ENCODE measurements at places on chromosomes 1 and 21.

DNA sequence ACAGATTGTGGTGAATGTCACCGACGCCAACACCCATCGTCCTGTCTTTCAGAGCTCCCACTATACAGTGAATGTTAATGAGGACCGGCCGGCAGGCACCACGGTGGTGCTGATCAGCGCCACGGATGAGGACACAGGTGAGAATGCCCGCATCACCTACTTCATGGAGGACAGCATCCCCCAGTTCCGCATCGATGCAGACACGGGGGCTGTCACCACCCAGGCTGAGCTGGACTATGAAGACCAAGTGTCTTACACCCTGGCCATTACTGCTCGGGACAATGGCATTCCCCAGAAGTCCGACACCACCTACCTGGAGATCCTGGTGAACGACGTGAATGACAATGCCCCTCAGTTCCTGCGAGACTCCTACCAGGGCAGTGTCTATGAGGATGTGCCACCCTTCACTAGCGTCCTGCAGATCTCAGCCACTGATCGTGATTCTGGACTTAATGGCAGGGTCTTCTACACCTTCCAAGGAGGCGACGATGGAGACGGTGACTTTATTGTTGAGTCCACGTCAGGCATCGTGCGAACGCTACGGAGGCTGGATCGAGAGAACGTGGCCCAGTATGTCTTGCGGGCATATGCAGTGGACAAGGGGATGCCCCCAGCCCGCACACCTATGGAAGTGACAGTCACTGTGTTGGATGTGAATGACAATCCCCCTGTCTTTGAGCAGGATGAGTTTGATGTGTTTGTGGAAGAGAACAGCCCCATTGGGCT lies 3.0 kb downstream of the CELSR2 start:
- DNase-seq: no peak

GRCh38 chr1:204709960-204710912 lies 24.7 kb upstream of the LRRN2 start:
- no peak for DNase-seq

DNA sequence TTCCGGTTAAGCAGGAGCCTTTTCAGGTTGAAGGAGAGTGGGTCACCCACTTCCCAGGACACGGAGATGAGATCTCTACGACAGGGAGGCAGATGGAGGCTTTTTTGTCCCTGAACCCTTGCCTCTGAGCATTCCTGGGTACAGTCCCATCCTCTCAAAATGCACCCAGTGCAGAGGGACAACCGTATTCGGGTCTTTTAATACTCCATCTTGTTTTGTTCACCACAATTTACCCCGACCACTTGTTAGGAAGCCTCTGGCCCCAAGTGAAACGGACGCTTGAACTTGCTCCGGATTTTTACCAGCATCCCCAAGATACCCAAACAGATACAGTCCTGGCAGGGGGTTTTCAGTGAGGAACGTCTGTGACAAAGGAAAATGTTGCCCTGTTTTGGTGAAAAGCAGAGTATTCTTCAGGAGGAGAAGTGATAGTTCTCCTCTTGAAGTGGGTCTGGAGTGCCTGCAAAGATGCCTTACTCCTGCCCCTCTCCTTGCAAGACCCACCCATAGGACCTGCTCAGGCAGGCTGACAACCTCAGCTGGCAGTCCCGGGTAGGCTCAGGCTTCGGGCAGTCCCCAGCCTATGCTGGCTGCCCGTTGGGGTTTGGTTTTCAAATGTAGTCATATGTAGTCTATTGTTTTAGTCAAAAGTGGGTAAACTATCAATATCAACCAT lies 669 bp upstream of the ARL8A start:
- no peak for DNase-seq

DNA sequence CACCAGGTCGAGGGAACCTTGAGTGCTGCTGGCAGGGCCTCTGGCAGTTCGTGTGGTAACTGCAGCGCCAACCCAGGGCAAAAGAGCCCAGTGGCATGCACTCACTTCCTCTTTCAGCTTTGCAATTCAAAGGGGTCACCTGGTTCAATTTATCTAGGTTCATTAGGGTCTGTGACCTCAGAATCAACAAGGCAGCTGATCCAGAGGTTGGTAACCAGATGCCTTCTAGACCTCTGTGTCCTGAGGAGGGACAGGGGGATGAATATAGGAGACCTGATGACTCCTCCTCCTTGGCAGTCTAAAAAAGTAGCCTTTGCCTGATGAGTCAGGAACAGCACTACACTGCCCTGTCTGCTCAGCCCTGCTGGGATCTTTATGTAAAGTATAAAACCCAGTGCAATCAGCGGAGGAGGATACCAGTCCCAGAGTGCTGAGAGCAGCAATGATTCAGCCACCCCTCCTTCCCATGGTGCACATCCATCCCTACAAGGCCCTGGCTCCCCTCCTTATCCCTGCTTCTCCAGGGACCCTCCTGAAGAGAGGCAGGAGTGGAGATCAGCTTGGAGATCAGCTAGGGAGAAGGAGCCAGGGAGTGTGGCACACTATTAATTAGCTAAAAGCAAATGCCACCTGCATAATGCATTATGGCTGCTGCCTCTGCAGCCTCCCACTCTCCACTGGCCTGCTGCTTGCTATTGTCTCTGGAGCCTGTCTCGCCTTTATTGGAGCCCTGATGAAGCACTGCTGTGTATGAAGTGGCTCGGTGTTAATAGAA lies 11.2 kb upstream of the FMOD start:
- peak; percentile 69 for DNase-seq

DNA sequence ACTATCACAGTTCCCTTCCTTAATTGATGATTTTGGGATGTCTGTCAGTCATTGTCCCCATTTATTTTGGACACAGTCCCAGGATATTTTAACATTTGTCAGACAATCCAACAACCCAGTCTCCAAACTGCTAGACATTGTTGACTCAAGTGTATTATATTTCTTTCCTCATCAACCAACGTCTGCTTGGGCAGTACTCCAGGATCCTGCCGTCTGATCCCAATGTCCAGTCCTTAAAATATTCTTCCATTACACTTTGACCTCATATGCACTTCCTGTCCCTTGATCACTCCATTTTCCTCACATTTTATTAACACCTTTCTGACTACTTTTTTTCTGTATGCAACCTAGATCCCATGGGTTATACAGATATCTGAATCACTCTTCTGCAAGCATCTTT lies 39.8 kb upstream of the KIAA0040 start:
- DNase-seq: no peak

- no peak for DNase-seq
Measured at GRCh38 chr1:66355756-66356155, 178.2 kb upstream of the SGIP1 start.

DNA sequence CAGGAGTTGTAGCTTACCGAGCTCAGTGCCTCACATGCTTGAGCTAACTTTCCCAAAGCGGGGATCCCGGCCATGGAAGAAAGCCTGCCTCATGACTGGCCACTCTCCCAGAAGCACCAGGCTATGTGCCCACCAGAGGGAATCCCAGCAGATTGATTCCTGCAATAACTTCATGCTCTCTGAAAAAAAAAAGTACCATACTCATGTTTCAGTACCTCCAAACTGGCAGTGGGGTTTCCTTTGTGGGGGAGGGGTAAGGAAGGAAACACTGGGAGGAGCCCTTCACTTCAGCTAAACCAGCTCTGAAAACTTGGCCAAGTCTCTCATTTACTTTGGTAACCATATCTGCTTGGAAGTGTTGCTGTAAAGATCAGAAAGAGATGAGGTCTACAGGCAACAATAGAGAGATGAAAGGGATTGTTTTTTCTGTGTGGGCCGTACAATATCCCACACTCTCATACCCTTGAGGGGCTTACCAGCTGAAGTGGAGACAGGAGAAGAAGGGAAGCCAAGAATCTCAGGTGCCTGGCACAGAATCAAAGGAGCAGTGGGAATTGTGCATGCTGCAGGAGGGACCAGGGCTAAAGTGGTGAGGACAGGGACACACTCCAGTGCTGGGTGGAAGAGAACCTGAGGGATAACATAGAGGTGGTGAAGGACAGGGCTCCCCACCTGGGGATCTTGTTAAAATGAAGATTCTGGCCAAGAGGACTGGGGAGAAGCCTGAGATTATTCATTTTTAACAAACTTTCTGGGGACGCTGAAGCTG lies 42.4 kb upstream of the TACSTD2 start:
- DNase-seq: no peak

GRCh38 chr1:97050506-97050905 lies 328.9 kb downstream of the PTBP2 start:
- DNase-seq: peak; percentile 69

- DNase-seq: peak; percentile 98
Measured at GRCh38 chr1:113109908-113110554, 37.0 kb downstream of the LRIG2 start.
